ENCODE measurements at places on chromosomes 1 and 21.

DNA sequence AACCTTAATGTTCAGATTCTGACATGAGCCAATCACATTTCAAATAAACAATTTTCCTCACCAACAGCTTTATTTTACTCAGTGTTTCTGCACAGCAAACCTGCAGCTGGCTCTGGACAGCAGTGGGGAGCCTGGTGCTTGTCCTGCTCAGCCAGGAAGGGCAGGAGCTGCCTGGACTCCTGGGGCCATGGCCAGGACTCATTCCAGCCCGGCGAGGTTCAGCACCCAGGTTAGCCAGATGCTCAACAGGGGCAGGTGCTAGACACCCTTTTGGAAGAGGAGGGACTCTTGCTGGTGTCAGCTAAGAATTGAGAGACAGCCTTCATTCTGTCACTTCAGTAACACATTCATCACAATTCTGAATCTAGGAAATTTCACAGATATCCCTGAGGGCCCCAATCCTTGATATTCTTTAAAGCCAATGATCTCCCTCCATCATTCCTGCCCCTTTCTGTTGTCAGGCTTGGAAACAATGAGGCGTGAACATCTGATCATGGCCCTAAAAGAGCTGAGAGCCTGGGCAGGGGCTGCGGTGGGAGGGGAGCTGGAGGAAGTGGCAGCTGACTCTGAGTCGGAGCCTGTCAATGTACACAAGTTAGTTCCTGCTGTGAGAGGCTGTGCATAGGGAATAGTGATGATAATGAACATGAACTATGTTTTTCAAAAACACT lies 251.3 kb downstream of the SDCCAG8 start:
- no peak for DNase-seq

DNA sequence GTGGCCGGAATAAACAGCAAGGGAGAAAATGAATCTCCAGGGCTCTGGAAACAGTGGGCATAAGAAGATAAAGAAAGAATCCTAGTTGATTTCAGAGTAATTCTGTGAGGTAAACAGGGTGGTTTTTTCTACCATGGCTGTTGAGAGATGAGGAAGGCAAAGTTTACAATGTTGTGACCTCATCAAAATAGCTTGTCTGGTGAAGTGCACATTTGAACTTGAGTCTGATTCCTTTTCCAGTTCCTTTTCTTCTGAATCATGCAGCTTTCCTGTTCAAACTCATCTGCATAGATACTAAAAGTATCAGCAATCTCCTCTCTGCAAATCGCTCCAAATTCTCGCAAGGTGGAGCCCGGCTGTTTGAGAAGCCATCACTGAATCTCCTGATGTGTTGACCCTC lies 161.7 kb downstream of the PLPP3 start:
- no peak for DNase-seq

DNA sequence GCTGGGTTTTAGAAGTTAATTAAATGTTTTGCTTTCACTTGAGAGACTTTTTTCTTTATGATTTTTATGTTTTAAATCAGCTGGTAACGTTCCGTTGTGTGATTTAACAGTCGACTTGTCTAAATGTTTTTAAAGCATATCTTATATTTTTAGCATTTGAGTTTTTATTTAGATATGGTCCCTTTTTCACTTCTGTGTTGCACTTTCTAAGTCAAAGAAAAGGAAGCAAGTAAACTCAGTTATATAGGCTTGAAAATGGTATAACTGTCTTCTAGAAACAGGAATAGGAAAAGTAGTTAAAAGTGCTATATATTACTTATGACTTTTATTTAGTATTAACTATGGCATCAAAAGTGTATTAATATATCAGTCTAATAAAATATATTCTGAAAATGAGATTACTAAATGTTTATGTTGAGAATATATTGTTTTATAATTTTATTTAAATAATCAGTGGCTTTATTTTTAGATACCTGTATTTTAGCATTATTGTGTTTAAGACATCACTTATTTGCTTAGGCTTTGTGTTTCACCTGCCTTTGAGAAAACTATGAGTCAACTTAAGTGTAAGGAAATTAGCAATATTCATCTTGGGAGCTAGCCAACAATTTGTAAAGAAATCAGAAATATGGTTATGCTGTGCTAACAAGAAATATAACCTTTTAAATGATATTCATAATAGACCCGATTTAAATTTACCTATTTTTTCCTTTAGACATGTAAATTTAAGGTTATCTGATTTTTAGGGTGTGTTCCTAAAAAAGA lies 60.5 kb downstream of the RABGAP1L start:
- DNase-seq, result no peak

DNA sequence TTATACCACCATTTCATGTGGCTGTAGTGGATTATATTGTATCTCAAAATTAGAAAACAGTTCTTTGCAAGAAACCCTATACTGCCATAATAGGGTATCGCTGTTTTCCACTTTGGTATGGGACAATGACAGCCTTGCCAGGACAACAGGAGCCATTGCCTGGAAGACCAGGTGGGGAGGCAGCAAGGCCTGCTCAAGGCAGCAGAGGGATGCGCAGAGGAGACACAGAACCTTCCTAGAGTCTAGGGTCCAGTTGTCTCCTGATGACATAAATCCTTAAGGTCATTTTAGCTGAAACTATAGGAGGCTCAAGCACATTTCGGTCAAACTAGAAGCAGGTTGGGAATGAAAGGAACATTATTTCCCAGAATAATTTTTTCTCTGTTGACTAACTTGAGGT lies 27.6 kb downstream of the IFNGR2 start:
- DNase-seq, result no peak

DNA sequence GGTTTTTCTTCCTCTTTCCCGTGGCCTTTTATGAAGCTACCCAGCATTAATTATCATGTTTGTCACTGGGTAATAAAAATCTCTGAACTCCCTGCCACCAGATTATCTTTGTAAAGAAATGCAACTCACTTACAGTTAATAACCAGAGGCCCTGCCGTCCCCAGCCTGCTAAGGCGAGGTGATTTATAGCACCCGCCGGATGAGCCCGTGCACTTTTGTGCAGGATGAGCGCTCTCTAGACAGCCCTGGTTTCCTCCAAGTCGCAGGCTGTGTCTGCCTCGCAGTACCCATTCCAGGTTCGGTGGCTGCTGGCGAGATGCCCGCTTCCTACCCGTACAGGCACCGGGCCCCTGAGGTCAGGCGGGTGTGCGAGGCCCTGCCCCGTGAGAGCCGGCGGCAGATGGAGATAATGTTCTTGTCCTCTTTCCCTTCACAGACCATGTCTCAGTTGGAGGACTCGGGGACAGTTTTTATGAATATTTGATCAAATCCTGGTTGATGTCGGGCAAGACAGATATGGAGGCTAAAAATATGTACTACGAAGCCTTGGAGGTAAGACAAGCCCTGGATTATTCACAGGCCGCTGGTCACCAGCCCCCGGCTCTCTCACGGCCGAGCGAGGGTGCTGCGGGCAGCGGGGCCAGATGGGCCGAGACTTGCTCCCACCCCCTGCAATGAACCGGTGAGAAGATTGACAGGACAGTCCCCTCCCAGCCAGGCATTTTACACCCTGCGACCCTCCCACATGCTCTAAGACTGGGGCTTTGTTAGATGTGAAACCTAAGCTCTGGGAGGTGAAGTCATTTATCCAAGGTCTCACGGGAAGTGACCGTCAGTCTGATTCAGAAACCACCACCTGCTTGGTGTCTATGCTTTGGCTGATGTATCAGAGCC lies 28.5 kb upstream of the SELENON start:
- DNase-seq, result peak; percentile 31

- DNase-seq, result no peak
Measured at GRCh38 chr1:210321131-210321530, 7.6 kb upstream of the HHAT start.

- no peak for DNase-seq
Measured at GRCh38 chr1:71908871-71909390, 373.4 kb downstream of the NEGR1 start.

GRCh38 chr1:188043536-188044245 lies 1214.9 kb downstream of the PLA2G4A start:
- DNase-seq, result no peak

GRCh38 chr1:169027607-169028320 lies 78.7 kb upstream of the ATP1B1 start:
- no peak for DNase-seq

DNA sequence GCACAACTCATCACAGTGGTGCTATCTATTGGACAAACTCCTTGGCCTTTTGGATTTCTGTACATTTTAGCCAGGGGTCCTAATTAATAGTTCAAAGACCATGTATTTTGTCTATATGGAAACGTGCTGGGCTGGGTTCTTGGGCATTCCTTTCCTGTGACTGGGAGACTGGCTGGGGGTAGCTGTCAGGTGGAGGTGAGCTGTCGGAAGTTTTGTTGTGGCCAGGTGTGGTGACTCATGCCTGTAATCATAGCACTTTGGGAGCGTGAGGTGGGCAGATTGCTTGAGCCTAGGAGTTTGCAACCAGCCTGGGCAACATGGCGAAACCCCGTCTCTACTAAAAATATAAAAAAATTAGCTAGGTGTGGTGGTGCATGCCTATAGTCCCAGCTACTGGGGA lies 392.4 kb downstream of the RPS6KC1 start:
- DNase-seq, result no peak

DNA sequence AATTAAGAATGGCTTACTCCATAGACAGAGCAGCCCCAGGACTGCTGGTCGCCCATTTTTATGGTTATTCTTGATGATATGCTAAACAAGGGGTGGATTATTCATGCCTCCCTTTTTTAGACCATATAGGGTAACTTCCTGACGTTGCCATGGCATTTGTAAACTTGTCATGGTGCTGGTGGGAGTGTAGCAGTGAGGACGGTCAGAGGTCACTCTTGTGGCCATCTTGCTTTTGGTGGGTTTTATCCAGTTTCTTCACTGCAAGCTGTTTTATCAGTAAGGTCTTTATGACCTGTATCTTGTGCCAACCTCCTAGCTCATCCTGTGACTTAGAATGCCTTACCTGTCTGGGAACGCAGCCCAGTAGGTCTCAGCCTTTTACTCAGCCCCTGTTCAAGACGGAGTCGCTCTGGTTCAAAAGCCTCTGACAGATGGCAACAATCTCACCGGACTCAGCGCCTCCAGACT lies 5.2 kb upstream of the AGPAT3 start:
- DNase-seq, result no peak

GRCh38 chr1:226743259-226743658 lies 4.2 kb upstream of the ITPKB start:
- no peak for DNase-seq

DNA sequence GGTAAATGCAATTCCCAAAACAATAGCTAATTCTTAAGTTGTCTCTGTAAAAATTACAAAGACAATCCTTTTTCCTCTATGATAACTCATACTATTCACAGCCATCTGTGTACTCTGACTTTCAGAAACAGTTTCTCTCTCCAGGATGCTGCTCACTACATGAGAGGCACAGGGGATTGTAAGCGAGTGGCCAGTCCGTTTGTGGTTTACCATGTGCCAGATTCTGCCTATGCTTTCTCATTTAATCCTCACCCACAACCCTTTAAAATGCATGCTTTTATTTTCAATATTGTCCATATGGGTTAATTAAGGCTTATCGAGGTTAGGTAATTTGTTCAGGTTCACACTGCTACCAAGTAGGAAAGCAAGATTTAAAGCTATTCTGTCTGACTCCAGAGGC lies 23.0 kb downstream of the RGS1 start:
- DNase-seq, result no peak

- no peak for DNase-seq
Measured at GRCh38 chr1:234855851-234856250, 245.9 kb upstream of the IRF2BP2 start.

GRCh38 chr1:27521336-27521831 lies 31.4 kb upstream of the WASF2 start:
- peak; percentile 58 for DNase-seq

DNA sequence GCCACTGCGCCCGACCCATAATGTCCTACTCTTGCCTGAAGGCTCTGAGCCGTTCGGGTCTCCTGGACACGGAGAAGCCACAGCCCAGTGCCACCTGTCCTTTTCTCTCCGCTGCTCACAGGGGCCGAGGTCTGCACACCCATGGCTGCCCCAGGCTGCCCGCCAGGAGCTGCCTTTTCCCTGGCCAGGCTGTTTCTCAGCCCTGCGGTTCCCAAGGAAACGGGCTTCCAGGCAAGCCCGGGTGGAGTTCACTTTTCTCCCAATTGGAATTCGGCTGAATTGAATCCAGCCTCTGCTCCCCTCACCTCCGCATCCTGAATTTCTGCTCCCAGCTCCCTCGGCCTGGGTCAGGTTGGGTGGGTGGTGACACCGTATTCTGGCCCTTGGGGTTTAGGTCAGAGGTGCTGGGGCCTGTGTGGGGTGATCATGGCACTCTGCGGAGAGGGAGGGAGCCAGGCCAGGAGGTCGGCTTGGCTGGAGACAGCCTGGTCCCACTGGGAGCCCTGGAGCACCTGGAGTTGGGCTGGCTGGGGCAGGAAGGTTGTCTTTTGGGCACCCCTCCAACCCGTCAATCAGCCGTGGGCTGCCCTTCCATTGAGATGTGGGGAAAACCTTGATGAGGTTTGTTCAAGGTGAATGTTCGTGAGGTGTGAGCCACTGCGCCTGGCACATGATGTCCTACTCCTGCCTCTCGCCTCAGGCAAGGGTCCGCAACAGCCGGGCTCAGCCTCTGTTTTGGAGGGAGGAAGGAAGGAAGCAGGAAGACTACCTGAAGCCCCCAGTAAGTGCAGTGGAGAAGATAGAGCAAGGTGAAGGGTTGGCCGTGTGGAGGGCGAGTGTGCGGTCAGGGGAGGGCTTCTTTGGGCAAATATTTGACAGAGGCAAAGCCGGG lies 25.1 kb downstream of the RRP1 start:
- no peak for DNase-seq

DNA sequence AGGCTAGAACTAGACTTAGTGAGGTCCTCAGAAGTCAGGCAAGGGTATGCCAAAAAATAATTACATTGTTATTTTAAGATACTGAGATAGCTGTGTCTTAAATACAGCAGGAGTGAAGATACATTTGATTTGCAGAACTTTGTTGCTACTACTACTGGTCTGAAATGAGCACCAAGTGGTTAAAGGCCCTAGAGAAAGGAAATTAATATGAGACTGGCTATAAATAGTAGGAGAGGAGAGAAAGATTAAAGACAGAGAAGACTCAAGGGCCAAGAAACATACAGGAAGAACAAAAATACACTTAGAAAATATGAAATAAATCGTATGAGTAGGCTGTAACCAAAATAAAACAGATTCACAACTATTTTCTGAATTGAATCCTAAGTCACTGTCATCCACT lies 21.3 kb downstream of the HNRNPR start:
- no peak for DNase-seq

- no peak for DNase-seq
Measured at GRCh38 chr1:213297021-213297420, 246.0 kb downstream of the RPS6KC1 start.

DNA sequence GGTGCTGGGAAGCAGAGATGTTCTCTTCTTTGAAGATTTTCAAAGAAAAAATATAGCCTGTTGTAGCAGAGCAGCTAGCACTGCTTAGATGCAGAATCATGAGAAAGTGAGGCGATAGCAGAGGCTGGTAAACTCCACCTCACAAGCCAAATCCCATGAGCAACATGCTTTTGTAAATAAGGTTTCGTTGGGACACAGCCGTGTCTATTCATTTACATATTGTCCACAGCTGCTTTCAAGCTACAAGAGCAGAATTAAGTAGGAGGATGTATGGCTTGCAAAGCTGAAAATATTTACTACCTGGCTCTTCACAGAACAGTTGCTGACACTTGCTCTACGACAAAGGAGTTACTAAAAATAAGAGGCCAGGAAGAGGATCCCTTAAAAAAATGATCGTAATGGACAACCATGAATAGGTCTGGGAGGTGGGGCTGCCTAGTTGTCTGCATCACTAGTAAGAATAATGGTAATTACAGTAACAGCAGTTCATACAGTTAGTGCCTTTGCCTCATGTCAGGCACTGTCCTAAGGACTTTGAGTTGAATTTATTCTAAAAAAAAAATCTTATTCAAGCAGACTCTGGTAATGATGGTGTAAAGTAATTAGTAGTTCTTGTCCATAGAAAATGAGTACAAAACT lies 622.0 kb downstream of the KIF26B start:
- DNase-seq, result no peak
